ENCODE measurements at places on chromosomes 16 and 17.

DNA sequence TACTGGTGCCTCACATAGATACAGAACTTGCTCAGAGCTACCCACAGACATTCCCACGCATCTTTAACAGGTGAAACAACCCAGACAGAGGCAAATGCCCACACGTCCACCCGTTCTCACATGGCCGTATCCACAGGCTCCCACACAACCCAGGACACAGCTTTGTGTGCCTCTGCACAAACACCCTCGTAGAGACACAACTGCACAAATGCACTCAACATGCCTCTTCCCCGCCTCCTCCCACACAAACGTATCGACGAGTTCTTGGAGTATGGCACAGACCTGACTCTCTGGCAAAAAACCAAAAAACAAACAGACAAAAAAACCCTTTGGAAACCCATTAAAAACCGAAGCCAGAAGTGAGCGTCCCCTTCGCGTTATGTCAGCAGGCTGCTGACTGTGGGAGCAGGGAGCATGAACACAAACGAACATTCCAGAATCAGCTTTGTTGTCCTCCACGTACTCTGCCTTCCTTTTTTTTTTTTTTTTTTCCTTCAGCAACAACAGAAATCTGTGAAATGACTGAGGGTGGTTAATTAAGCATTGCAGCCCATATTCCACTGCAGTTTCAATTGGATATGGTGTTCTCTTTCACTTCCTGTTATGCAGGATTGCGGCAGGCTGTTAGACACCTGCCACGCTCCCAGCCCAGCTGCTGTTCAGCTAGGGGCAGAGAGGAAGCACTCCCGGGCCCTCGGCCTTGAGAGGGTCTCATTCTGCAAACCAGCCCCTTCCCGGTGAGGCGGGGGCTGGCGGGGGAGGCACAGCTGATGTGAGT, 313.7 kb downstream of the MAF start:
- no peak for DNase-seq

GRCh38 chr16:50282010-50282538, 15.7 kb downstream of the ADCY7 start:
- peak; percentile 47 for DNase-seq

DNA sequence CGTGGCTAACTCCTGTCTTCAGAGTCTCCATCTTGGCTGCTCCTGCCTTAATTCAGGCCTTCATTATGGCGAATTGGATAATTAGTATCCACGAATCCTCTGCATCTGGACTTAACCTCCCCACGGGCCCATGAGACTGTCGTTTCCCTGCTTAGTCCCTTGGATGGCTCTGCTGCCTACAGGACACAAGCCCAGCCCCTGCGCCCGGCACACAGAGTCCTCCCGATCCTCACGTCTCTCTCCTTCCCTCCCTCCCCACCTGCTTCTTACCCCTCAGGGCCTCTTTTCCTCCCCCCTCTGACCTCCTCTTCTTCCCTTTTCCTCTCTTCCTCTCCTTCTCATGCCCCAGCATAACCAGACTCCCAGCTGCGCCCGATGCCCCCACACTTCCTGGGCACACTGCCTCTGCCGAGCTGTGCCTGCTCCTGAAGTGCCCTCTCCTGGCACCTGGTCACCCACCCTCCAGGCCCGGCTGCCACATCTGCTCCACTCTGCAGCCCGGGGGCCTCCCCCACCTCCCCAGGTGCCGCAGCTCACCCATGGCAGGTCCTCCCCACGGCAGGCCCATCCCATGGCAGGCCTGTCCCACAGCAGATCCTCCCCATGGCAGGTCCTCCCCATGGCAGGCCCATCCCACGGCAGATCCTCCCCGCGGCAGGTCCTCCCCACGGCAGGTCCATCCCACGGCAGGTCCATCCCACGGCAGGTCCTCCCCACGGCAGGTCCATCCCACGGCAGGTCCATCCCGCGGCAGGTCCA, 45.9 kb downstream of the RPH3AL start:
- DNase-seq = no peak

GRCh38 chr17:4734857-4735475, 3.7 kb downstream of the MED11 start:
- DNase-seq = no peak

DNA sequence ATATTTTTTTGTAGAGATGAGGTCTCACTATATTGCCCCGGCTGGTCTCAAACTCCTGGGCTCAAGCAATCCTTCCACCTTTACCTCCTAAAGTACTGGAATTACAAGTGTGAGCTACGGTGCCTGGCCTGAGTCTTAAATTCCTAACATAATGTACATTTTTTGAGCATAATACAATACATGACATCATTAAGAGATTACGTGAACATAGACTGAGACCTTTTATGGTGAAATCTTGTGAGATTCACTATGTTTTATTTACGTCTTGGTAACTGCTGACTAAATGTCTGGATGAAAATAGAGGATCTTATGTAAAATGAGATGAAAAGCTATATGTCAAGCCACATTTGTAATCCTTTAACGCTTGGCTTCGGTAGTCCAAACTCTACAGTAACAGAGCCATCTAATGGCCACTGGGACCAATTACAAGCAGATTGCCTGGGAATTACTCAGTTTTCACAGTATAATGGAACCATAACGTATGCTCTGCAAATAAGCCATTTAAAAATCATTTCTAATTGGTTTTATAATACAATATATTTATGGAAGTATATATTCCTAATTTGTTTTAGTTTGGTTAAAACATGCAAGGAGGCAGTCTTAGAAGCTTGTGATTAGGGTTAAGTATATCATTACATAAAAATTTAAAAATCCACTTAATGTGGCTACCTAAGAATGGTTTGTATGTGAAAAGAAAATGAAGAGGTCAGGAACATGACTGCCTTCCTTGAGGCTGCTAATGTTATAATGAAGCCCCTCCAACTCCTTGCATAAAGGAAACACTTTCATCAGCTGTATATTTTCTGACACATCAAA, 8.1 kb upstream of the EFCAB13 start:
- DNase-seq = peak; percentile 79

DNA sequence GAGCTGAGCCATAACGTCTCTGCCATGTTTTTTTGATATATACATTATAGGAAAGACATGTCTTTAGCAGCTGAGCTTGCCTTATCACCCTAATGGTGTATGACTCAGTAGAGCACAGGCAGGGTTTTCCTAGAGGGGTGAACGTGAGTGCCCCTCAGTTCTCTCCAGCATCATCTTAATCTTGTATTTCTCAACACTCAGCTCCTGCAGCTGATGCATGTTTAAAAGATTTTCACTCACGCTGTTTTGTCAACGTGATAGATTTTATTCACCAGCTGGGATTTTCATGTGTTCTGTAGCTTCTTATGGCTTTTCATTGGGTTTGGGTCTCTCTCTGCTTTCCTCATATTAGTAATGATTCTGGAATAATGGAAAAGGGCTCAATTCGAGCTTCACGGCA, 186.0 kb upstream of the PMFBP1 start:
- DNase-seq = no peak

GRCh38 chr17:77887464-77888241, 70.8 kb upstream of the TNRC6C start:
- DNase-seq = peak; percentile 77

DNA sequence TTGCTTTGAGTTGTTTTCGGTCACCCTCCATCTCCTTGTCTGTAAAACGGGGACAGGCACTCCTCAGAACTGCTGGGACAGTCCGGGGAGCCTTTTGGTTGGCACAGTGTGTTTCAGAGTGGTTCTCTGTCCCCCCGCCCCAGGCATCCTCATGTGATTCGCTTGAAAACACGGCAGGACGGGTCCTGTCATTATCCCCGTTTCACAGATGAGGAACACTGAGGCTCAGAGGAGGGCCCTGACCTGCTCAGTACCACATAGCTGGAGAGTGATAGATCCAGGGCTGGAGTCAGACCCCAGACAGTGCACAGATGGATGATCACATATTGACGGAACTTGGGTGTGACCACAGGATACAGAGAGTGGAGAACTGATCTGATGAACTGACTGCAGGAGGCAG, 13.5 kb upstream of the ADGRG1 start:
- DNase-seq = no peak

DNA sequence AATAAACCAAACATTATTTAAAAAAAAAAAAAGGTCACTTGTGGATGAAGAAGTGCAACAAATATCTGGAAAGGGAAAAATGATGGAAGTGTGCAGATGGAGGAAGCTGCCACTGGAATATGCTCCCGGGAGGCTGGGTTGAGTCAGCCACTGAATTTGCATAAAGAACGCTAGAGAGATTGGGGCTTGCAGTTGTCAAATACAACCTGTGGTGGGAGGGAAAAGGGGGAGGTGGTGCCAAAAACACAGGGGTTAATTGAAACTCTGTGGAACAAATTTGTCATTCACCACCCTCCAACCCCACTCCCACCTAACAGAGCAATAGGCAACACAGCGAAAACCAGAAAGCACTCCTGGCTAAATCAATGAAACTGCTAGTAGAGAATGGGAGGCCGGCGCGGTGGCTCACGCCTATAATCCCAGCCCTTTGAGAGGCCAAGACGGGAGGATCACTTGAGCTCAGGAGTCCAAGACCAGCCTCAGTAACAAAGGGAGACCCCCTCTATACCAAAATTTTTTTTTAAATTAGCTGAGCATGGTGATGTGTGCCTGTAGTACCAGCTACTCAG, 37.6 kb upstream of the RPL38 start:
- no peak for DNase-seq

GRCh38 chr16:47136099-47136842, 7.5 kb downstream of the NETO2 start:
- no peak for DNase-seq

DNA sequence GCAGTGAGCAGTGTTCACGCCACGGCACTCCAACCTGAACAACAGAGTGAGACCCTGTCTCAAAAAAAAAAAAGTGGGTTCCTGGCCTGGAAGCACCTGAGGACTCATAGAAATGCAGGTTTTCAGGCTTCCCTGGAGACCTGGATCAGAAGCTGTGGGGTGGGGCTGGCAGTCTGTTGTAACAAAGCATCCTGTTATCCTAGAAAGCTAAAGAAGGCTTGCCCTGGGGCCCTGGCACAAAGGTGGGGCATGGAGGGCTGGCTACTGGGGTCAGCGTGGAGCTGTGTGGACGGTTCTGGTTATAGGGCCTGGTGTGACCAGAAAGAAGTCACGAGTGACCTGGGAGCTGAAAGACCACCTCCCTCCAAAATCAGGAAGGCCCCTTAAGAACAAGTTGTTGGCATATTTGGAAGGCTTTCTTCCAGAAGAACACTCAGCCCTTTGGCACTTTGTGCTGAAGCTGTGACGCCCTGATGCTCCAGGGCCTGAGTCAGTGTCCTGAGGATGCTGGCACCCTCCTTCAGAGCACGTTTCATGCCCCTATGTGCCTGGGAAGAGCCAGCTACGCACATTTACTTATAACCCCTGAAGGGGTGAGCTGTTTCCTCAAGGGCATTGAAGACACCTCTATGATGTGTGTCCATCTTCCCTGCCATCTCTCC, 6.2 kb downstream of the CRISPLD2 start:
- DNase-seq = peak; percentile 77

DNA sequence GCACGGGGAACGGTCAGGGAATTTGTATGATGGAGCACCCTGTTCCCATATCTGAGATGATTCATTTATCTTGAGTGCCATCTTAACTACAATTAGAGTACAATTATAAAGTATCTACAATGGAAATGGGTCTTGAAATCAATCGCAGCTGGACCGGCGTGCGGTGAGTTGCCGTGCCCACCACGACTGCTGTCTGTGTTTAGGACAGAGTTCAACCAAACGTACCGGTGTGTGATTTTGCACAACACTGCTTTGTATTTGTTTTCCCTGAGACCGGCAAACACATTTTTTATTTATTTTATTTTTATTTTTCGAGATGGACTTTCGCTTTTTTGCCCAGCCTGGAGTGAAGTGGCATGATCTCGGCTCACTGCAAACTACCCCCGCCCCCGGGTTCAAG, 457.0 kb downstream of the WWOX start:
- DNase-seq = no peak

DNA sequence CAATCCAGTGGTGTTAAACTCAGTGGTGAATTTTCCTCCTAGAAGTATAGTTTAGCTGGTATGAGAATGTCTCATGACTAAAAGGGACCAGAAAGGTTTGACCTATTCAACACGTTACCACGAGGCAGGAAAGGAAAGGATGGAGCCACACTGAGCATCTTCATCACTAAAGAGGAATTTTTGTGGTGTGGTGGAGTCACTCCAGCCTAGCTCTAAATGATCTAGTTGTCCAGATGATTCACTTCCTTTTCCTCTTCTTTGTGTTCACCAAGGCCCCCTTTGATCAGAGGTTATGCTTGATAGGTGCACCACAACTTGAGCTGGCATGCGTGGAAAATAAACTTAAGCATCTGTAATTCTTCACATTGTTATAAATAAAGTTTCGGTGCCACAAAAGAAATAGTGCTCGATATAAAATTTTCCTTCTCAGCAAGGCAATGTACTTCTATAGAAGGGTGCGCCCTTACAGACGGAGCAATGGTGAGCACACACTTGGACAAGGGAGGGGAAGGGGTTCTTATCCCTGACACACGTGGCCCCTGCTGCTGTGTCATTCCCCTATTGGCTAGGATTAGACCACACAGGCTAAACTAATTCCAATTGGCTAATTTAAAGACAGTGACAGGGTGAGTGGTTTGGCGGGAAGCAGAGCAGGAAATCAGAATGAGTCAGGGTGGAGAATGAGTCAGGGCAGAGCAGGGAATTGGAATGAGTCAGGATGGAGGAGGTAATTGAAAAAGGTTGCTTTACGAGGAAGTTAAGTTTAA, 254.6 kb downstream of the HS3ST3A1 start:
- peak; percentile 95 for DNase-seq

GRCh38 chr16:1541293-1542165, 8.1 kb downstream of the TMEM204 start:
- DNase-seq = no peak

DNA sequence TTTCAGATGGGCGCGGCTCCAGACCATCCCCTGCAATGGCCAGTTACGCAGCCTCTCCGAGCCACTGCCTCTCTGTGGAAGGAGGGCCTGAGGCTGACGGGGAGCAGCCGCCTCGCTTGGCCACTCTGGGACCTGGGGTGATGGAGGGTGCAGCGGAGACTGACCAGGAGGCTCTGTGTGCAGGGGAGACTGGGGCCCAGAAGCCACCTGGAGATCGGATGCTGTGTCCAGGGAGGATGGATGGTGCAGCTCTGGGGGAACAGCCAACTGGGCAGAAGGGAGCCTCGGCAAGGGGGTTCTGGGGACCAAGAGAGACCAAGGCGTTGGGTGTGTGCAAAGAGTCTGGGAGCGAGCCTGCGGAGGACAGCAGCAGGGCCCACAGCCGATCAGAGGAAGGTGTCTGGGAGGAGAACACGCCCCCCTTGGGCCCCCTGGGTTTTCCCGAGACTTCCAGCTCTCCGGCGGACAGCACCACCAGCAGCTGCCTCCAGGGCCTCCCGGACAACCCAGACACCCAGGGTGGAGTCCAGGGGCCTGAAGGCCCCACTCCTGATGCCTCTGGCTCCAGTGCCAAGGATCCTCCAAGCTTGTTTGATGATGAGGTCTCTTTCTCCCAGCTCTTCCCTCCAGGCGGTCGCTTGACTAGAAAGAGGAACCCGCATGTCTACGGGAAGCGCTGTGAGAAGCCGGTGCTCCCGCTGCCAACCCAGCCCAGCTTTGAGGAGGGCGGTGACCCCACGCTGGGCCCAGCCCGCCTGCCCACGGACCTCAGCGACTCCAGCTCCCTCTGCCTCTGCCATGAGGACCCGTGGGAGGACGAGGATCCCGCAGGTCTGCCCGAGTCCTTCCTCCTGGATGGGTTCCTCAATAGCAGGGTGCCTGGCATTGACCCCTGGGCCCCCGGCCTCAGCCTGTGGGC, 17.4 kb upstream of the ZFPM1 start:
- no peak for DNase-seq

Data from AG10803 (cell line).